ENCODE measurements at places on chromosomes 7 and 10.

GRCh38 chr10:29227201-29227600, 61.7 kb upstream of the LYZL1 start:
- no peak for DNase-seq

DNA sequence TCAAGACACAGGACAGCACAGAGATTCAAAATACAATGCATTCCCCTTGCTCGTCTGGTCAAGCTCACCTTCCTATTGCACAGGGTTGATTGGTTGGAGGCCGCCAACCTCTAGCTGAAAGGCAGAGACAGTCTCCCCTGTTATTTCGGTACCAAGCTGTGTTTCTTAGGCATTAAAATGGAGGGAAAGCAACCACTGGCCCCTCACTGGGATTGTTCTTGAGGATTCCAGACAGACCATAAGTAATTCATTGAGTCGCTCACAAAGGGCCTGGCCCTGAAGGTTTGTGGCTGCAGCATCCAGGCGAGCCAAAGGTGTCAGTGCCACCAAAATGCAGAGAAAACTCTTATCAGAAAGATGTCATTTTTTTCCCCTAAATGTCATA, 81.2 kb downstream of the PARP12 start:
- DNase-seq, result no peak

DNA sequence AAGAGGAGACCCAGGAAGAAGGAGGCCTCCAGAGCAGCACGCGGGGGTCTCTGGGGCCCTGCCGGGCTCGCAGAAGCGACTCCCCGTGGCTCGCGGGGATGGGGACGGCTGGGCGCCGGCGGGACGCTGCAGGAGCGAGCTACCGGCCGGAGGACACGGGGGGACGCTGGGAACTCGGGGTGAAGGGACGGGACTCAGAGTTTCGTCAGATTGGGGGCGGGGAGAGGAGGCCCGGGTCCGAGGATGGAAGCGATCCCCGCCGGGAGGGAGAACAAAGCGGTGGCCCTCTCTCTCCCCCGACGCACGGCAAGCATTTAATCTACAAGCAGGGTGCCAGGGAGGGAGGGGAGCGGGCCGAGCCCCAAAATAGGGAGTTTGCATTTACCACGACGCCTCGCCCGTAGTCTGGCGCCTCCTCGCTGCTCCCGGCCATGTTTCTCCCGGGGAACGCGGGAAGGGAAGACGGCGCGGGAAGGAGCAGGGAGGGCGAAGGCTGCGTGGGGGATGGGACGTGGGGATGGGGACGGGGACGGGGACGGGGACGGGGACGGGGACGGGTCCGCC, at the start of gene PRTFDC1:
PRTFDC1 (minus strand) TSS at position 464 of the 564 bp plus-strand sequence; CDS start at position 433, 31 bp downstream.
- peak; percentile 69 for DNase-seq

DNA sequence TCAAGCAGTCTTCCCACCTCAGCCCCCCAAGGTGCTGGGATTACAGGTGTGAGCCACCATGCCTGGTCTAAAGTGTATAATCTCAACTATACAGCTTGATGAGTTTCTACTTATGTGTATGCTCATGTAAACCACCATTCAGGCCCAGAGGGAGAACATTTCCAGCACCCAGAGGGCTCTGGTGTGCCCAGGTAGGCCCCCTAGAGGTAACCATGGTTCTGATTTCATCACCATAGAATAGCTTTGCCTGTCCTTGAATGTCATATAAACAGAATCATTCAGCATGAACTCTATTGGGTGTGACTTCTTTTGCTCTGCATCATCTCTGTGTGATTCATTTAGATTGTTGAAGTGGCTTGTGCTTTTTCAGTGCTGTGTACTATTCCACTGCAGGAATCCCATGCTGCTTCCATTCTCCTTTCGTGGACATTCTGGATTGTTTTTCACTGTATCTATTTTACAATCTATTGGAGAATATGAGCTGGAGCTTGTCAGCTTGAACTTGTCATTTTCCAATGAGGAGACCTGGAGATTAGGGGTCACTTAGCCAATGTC, 35.2 kb downstream of the COL26A1 start:
- no peak for DNase-seq

DNA sequence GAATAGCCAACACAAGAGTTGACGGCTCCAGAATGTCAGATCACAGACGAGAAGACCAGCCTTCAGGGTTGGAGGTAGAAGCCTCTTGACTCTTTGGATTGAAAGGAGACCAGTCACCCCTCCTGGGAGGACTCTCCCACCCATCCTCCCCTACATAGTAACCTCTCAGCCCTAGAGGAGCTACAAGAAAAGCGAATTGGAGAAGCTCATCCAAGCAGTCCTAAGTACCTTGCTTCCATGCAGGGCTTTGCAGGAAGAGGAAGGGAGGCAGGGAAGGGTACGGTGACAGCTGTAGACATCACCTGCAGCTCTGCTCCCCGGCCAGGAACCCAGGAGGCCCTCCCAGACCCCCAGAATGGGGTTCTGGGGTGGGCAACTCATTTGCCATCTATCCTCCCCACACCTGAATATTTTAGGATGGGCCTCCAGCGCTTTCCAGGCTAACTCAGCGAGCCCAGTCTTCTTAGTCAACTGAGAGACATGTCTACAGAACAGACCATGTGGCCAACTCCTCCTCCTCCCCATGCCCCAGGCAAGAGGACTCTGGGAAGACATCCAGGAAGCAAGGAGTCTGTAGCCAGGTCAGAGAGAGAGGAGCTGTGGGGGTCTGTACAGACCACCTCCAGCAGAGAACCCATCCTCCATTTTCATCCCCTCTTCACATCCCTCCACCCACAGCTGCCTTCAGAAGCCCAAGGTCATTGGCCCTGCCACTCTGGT, 55.6 kb upstream of the LBX1 start:
- DNase-seq, result no peak

DNA sequence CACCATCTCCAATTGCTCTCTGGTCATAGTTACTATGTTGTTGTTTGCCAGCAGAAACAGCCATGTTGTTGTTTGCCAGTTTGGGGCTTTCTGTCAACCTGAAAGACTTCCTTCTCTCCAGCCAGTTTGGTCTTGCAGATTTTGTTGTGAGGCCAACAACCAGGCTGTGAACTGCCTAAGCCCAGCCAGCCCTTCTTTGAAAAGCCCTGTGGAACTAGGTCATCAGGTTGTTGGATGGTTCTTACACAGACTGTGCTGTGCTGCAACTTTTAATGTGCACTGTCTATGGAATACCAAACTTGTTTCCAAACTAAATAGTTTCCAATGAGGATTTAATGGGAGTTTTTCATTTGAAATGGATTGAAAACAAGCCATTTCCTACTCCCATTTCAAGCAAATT, 592.7 kb upstream of the GALNT17 start:
- no peak for DNase-seq

- DNase-seq, result peak; percentile 7
Measured at GRCh38 chr10:123967626-123968243, 76.1 kb upstream of the CPXM2 start.

DNA sequence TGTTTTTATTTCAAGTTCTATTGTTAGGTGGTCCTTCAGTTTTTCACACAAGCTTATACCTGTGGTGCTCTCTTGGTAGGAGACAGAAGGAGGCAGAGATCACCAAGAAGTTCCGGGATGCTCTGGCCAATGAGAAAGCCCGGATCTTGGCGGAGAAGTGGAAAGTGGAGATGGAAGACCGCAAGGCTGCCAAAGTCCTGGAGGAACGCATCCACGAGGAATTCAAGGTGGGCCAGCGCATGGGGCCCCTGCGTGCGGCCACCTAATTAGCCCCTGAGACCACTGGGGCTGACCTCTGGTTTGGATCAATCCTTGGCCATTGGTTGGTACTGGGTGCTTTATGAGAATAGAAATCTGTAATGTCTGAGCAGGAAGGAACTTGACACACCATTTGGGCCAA, 33.6 kb downstream of the SH2D4B start:
- no peak for DNase-seq

DNA sequence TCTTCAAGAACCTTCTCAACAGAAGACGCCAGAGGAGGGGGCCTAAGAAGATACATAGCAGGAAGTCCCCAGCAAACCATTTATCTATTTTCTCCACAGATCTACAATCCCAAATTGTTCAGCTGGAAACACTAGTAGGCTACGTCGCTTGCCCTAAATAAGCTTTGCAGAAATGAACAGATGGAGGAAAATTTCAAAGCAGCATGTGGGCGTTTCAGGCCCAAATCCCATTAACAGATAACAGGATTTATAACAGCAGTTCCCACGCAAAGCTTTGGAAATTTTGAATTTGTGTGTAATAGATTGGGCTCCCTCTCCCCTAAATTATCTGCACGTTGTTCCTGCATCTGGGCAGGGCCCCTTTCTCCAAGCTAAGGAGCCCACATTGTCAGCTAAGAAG, 60.6 kb upstream of the FRMD4A start:
- DNase-seq, result peak; percentile 2

DNA sequence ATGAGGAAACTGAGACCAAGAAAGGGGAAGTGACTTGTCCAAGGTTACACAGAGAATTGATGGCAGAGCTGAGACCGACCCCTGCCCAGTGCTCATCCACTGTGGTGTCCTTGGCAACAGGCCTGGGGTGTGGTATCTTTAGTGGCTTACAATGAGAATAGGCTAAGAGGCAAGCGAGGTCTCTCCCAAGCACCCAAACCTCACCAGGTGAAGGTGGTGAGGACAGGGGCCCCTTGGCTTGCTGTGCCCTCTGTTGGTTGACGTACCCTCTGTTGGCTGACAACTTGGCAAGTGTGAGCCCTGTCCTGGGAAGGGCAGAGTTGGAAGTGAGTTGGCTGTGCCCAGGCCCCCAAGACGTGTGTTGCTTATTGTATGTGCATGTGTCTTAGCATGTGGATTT, 166.9 kb downstream of the GRK5 start:
- no peak for DNase-seq

GRCh38 chr10:132939957-132940790, 2.2 kb downstream of the CFAP46 start:
- DNase-seq, result no peak

- no peak for DNase-seq
Measured at GRCh38 chr10:24884316-24884715, 68.1 kb downstream of the PRTFDC1 start.

GRCh38 chr10:118332236-118332635, 9.9 kb downstream of the FAM204A start:
- DNase-seq, result no peak

DNA sequence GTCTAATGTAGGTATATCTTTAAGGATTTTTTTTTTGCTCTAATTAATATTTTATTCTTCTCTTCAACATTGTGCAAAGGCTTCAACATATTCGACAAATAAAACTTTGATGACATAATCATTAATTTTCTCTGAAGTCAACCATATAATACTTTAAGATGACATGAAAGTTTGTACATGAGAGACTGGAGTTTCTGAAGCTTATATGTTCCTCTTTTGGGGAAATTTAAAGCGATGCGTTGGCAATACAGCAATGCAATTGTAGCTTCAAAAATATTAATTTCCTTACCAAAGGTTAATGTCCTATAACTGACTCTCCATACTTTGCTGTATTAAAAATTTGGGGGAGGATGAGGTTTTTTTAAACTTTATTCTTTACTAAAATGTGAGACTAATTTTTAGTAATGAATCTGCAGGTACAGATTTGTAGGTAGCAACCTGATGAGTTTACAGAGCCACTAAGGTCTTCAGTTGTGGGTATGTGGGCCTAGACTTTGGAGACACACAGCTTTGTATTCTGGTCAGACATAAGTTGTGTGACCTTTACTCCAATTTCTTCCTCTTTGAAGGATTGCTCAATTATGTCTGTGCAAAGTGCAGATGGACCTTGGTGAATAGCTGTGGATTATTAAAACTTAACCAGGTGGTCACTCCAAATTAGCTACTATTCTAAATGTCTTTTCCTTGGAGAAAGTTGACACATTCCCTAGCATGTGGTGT, 18.0 kb upstream of the LIPA start:
- DNase-seq, result no peak

- no peak for DNase-seq
Measured at GRCh38 chr7:45584261-45585210, 10.4 kb downstream of the ADCY1 start.
